ENCODE measurements at places on chromosomes 3 and 15.

DNA sequence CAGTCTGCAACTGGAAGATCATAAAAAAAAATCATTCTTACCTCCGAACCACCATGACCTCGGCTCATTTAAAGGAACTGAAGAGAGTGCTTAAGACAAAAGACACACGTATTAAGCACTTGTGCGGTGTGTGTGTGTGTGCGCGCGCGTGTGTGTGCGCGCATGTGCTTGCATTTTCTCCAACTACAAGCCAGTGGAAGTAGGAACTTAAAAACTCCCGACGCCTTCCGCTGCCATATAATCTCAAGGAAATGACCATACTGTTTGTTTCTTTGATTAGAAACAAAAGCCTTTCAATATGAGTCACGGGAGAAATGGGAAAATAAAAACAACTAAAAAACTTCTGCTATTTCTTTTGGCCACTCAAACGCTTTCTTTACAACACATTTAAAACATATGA lies 32.4 kb downstream of the FRMD4B start:
- no peak for DNase-seq

- DNase-seq = no peak
These were observed 158.6 kb downstream of the CNTN6 start for GRCh38 chr3:1251282-1252060.

- DNase-seq = no peak
These were observed 1.7 kb downstream of the CFAP44 start for GRCh38 chr3:113439606-113440005.

DNA sequence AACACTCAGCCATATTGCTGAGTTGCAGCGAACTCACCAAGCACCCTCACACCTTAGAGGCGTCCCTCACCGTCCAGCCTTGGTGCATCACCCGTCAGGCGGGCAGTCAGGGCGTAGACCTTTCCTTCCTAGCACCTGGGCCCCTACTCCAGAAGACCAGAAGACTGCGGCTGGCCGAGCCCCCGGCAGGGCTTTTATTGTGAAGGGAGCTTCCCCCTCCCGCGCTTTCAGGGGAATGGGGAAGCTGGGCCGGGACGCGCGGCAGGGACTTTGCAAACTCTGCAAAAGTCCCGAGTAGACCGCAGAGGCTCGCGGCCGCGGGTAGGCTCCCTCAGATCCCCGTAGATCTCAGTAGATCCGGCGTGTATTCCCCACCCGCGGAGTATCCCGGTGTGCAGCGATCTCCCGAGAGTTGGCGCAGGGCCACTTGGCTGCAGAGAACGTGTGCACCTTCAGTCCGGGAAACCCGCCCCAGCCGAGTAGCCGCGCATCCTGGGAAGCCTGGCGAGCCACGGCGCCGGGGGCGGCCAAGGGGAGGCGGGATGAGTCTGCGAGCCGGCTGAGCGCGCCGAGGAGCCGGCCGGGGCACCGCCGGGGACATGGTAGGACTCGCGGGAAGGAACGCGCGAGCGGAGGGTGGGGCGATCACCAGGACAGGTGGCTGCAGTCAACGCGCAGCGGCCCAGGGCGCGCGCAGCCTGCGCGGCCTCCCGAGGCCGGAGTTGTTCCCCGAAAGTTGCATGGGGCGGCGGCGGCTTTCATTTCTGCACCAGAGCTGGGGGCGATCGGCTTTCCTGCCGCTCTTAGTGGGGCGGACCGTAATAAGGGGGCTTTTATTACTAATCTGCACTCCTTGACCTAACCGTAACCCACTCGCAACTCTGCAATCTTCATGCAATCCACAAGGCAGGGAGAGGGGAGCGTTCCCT lies at the start of gene GASK1A:
Gene GASK1A (plus strand): TSS at position 268 of the 929 bp plus-strand sequence. CDS start 332 bp downstream, at position 600.
- no peak for DNase-seq

GRCh38 chr15:59751552-59752413 lies 62.7 kb upstream of the BNIP2 start:
- no peak for DNase-seq

DNA sequence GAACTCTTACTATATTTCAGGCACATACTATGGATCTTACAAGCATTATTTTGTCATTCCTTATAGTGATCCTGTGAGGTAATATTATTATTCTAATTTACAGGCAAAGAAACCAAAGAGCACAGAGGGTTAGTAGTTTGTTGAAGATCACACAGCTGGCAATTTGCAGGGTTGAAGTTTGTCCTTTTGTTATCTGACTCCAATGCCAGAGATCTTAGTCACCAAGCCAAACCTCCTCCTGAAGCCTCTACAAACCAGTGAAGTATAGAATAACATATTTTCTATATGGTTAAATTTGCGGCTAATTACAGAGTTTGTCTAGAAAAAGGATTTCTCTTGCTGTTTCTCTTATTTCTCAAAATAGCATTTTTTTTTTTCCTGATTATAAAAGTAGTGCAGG lies 11.2 kb downstream of the ISLR2 start:
- DNase-seq = no peak

- no peak for DNase-seq
These were observed 28.2 kb downstream of the PIK3CB start for GRCh38 chr3:138806376-138807080.

- no peak for DNase-seq
These were observed 1.2 kb upstream of the ITIH4 start for GRCh38 chr3:52831500-52832301.

DNA sequence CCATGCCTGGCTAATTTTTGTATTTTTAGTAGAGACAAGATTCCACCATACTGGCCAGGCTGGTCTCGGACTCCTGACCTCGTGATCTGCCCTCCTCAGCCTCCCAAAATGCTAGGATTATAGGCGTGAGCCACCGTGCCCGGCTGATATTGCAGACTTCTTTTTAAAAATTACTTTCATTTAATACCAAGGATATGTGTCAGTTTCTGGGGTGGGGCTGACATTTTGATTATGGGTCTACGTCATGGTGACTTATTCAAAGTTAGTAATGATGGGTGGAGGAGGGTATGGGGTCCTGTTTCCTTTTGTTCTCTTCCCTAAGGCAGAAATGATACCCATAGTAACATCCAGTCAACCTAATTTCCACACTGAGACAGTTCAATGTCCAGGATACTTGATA lies 34.7 kb downstream of the GBE1 start:
- no peak for DNase-seq
